ENCODE measurements at places on chromosomes 2 and 18.
A peak's percentile ranks its signal among the peaks of the same experiment; 100 is the strongest.

DNA sequence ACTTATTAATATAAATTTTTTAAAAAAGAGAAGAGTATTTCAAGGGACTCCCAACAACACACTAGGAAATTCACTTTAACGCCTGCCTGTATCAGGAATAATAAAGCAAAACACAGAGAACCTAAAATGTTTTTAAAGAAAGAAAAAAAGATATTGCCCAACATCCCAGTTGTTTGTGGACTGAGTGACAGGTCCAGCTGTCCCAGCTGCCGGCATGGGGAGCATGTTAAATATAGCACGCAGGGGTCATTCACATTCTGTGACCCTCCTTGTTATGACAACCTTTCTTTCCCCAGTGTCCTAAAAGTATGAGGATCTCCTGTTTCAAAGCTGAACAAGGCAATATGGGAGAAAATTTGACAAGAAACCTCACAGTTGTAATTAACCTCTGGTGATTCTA lies 4.4 kb downstream of the KLHL41 start:
- DNase-seq, result no peak

GRCh38 chr2:224369028-224369632 lies 32.8 kb downstream of the FAM124B start:
- peak; percentile 49 for DNase-seq

- DNase-seq, result no peak
Observed at GRCh38 chr2:224885291-224885690, 157.0 kb downstream of the DOCK10 start.

DNA sequence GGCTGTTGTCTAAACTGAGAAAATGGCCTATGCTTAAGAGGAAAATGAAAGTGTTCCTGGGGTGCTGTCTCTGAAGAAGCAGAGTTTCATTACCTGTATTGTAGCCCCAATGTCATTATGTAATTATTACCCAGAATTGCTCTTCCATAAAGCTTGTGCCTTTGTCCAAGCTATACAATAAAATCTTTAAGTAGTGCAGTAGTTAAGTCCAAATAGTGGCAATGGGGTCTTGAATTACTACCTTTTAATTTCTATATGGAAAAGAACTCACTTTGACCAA lies 13.8 kb upstream of the ALLC start:
- DNase-seq, result no peak

DNA sequence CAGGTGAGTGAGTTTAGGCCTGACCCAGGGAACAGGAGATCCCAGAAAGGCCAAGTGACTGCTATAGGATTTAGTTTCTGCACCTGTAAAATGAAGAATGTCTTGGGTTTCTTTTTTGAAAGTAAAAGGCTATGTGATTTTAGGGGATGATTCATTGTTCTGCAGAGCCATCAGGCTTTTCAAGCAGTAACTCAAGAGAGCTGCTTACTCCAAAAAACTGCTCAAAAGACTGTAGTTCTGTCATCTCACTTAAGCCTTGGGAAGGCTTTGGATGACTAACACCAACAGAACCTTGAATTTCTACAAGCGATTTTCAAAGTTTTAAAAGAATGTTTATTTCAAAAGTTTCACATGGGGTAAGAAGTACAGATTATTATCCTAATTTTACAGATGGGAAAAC lies 165.1 kb downstream of the HAUS1 start:
- no peak for DNase-seq

DNA sequence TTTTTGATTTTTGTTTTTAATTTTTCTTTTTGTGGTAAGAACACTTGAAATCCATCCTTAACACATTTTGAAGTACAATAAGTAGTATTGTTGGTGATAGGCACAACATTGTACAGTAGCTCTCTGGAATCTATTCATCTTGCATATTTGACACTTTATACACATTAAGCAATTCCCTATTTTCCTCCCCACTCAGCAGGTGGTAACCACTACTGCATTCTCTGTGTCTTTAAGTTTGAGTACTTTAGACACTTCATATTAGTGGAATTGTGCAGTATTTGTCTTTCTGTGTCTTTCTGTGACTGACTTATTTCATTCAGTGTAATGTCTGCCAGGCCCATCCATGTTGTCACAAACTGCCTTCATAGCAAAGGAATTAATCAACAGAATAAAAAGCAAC lies 471.7 kb upstream of the CDH20 start:
- no peak for DNase-seq

DNA sequence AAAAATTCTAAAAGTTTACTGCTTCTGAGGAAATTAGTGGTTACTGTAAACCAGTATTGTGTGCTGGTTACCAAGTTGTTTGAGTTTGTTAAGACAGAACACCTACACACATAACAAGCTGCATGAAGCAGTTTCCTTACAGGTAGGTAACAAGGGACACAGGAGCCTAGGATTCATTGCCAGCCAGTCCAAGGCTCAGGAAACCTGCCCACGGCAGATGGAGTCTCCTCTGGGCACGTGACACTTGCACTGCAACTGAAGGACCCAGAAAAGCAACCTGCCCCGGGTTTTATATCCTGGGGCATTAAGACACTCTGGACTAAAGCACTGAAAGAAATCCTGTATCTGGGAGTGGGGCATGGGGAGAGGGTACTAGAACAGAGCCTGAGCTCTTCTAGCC lies 639.3 kb downstream of the ADCYAP1 start:
- DNase-seq, result no peak

DNA sequence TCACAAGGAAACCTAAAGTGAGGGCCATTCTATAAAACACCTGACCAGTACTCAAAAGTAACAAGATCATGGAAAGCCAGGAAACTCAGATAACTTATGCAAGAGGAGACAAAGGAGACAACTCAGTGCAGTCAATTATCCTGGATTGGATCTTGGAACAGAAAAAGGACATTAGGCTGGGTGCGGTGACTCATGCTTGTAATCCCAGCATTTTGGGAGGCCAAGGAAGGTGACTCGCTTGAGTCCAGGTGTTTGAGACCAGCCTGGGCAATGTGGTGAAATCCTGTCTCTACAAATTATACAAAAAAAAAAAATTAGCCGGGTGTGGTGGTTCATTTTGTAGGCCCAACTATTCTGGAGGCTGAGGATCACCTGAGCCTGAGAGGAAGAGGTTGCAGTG lies 424.5 kb upstream of the SPRED2 start:
- no peak for DNase-seq

DNA sequence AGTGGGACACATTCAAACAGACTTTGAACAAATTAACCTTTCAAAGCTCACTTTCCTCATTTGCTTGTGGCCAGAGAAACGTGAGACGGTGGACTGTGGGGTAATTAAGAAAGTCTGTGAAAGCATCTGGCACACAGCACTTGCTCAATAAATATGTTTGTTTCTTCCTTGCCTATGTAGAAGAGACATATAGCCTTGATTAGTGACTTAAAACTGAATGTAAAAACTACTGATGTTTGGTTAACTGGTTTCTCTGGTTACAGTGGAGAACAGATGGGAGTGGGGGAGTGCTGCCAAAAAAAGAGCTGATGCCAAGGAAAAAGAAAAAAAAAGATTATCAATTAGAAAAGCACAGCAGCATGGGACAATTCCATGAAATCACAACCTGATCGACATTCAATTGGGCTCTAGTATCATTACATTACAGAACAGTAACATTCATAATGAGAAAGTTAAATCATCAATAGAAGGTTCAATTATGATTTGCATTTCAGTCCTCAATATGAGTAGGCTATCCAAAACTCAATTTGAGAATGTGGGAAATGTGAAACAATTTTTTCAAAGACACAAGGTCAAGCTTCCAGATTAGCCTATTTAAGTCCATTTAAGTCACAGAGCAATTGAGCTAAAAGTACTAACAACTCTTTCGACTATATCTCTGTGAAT lies 14.7 kb downstream of the CUL3 start:
- DNase-seq, result no peak

- peak; percentile 48 for DNase-seq
Observed at GRCh38 chr2:165144315-165144714, 59.5 kb downstream of the SCN3A start.

DNA sequence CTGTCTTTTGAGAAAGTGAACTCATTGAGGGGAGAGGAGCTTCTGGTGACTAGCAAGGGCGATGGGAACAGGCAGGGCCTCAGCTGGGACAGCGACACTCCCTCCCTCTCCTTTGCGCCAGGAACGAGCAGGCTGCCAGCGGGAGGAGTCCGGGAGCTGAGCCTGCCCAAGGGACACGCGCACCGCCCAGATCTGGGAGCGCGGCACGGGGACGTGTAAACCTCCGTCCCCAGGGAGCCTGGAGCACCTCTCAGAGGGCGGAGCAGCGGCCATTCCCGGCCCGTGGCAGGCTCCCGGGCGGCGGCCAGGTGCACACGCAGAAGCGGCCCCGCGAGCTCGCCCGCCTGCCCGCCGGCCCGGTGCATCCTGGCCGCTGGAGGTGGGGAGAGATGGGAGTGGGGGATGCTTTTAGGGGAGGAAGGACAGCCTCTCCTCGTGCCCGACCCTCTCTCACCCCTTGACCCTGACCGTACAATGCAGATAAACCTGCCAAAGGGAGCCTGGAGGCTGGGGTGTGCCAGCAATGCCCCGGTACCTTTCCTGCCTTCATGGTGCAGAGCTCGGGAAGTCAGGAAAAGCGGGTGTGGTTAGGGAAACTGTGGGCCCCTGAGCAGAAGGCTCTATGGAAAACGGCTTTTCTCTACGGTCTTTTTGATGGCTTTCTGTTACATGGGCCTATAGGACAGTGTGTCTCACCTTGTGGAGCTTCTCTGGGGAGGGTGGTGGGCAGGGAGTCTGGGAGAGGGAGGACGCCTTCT lies 2.2 kb downstream of the AQP4 start:
- DNase-seq, result no peak

- no peak for DNase-seq
Observed at GRCh38 chr18:11665587-11665986, 23.5 kb upstream of the GNAL start.

DNA sequence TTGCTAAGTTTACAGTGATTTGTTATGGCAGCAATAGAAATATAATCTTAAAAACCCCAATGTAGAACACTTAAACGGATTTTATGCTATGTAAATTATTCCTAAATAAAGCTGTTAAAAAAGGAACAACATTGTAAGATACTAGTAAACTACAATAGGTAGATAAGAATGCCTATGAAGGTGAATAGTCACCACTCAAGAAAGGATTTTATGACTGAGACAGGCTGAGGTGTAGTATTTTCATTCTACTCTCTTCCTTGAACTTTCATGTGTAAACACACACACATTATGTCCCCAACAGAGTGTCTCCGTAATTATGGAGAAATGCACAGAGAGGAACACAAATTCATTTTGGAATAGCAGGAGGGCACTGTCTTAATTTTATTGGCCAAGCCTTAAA lies 183.9 kb upstream of the ST6GAL2 start:
- DNase-seq, result no peak

DNA sequence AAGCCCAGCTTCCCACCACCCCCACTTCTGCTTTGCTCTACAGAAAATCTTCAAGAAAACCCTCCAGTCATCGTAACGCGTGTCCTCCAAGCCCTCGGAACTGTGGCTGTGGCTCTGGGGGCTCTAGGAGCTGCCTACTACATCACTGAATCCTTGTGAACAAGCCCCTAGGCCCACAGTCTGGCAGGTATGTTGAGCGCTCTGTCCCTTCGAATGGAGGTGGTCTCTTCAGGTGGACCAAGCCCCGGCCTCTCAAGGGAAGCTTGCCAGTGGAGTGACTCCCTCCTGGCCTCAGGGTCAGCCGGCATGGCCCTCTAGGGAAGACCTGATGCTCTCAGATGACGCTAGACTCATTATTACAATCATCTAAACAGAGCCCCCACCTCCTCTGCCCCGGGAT lies 6.7 kb downstream of the SPATA3 start:
- no peak for DNase-seq

DNA sequence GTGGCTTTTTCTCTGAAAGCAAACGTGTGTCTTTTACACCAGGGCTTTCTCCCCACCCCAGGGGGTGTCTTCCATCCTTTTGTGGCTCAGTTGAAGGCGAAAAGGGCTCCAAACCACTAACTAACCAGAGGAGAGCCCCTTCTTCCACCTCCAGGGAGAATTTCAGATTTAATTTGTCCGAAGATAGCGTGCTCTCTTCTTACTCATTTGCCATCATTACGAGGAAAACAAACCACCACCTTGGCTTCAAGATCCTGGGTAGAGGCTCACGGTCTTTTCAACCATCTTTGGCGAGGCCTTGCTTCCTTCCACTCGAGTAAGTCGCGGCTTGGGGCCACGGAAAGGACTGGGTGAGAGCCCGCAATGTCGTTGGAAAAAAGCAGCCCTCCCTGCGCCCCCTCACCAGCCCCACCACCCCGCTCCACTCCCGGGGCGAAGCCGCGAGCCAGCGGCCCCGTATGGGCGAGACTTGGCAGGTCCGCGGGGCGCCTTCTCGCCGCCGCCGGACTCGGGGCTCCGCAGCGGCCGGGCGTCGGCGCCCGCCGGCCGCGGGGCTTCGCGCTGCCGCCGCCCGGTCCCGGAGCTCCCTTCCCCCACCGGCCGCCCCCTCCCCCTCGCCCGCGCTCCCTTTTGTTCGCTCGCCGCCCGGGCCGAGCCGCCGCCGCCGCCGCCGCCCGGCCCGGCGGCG lies 1.7 kb upstream of the ZNF532 start:
- DNase-seq, result peak; percentile 11

DNA sequence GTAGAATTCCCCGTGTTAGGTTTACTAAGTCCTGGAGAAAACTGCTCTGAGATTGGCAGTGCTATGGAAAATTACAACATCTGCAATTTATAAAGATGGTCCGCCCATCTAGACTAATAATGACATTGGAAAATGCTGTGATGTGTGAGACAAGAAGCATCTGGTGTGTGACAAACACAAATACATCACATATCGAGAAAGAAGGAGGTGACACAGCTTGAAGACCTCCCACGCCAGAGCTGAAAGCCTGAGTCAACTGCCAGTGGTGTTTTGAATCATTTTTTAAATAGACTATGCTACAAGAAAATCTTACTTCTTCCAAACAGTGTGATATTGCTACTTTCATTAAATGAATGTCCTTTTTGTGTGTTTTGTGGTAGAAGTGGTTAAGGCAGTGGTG lies 8.6 kb upstream of the ANO7 start:
- DNase-seq, result no peak

GRCh38 chr2:16666449-16666801 lies 791 bp upstream of the CYRIA start:
- DNase-seq, result no peak

GRCh38 chr2:215410932-215411285 lies 25.0 kb downstream of the FN1 start:
- no peak for DNase-seq

Measured in MM.1S (cell line).